ENCODE measurements at places on chromosomes 12 and 14.

GRCh38 chr14:59755409-59756135 is 115.0 kb downstream of the RTN1 start:
- no peak for DNase-seq

DNA sequence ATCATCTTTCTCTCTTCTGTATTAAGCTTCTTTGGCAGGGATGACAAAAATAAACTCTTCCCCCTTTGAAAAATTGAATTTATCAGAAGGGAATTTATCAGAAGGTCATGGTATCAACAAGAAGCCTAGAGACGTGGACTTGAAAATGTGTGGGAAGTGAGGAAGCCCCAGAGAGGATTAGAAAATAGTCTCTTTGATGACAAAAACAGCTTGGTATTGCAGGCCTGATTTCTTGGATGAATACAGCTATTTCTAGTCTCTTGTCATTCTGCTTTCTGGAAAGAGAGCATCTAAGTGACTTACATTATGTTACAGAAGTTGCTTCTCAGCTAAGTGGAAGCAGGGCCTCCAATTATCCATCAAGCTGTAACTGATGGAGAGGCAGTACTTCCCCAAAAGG is 111.1 kb downstream of the KITLG start:
- no peak for DNase-seq

GRCh38 chr12:3568695-3569094 is 77.7 kb downstream of the PRMT8 start:
- no peak for DNase-seq

GRCh38 chr14:90518941-90519256 is 122.1 kb downstream of the CALM1 start:
- peak; percentile 44 for DNase-seq

GRCh38 chr12:40662366-40662765 is 29.9 kb upstream of the CNTN1 start:
- DNase-seq = no peak

- no peak for DNase-seq
These were observed 44.9 kb downstream of the BICD1 start for GRCh38 chr12:32151552-32151951.

Measured in activated CD4-positive, alpha-beta T cell treated with anti-CD3 and anti-CD28 coated beads, Interleukin-2, amount 50 U/mL, for 48 hours (primary cell).